ENCODE measurements at places on chromosomes 11 and 22.

- no peak for DNase-seq
Observed at GRCh38 chr11:8834379-8834778, 76.6 kb upstream of the AKIP1 start.

- DNase-seq, result no peak
Observed at GRCh38 chr11:58919561-58919960, 19.7 kb upstream of the GLYATL1 start.

DNA sequence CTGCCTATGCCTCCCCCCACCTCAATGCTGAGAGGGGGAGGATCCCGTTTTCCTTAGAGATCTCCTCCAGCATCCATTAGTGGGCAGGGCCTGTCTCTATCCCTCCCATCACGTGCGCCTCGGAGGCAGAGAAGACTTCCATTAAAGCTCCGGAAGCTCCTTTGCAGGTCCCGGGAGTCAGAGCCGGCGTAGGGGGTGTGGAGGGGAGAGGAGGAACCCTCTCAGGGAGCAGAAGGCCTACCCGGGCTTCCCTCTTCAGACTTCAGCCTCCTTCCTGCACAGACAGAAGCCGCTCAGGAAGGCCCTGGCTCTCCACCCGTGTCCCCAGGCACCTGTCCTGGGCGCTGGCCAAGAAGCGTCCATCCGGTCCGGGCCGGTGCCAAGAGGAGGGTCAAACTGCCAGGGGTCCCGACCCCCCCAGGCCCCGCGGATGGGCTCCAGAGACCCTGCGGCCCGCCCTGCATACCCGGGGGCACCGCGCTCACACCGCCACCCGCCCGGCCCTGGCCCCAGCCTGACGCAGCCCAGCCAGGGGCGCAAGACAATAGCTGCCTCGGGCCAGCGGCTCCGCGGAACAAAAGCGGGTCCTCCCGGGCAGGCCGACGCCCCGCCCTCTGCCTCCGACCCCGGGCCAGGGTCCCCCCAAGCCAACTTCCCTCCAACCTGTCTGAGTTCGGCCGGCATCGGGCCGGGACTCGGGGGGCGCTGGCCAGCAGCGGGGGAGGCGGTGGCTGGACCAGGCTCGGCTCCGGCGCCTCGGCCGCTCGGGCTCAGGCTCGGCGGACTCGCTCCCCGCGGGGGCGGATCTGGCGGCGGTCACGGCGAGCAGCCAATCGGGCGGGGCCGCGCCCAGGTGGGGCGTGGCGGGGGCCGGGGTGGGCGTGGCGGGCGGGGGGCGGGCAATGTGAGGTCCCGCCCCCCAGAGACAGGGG lies 29.9 kb downstream of the ARVCF start:
- peak; percentile 84 for DNase-seq

DNA sequence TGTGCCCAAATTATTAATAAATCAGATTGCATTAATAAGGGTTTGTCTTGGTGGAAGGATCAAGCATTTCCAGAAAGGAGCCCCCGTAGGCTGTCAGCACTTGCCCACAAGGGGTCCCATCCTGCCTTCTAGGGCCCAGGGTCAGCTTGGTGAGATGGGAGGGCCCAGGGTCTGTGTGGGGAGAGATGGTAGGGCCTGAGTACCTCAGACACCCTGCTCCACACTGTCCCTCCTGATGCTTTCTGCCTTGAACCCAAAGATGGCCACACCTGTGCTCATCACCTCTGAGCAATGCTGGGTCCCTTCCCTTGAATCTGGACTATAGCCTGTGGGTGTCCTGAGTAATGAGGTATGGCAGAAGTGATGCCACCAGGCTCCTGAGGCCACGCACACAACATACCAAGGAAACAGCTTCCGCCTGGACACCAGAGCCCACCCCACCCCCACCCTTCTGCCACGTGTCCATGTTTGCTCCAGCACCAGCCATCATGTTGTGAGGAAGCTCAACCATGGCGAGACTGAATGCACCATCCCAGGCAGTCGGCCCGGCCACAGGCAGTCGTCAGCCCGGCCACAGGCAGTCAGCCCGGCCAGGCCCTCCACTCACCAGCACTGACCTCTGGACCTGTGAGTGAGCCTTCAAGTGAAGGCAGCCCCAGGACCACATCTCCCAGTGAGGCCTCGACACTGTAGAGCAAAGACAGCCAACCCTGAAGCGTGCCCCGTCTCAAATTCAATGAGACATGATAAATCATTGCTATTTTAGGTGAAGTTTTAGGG lies 6.8 kb downstream of the BET1L start:
- DNase-seq, result no peak

- no peak for DNase-seq
Observed at GRCh38 chr11:110000850-110001249, 92.3 kb upstream of the ZC3H12C start.

GRCh38 chr11:96015906-96016565 lies 92.1 kb upstream of the MTMR2 start:
- DNase-seq, result no peak

DNA sequence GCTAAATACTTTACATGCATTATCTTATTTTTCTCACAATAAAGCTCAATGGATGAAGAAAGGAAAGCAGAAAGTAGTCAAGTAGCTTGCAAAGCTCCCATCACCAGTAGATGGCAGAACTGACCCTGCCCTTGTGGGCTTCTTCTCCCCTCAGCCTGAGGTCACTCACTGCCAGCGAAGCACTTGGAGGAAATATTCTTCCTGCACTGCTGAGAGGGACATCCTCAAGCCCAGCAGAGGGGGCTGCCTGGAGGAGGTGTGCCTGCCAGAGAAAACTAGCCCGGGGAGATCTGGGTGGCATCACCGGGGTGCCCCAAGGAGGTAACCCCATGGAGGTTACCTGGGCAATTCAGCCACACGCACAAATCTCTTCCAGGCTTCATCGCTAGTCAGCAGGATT lies 6.6 kb downstream of the APOL4 start:
- DNase-seq, result peak; percentile 75

- peak; percentile 13 for DNase-seq
Observed at GRCh38 chr22:32674925-32675825, 126.3 kb upstream of the TIMP3 start.

- no peak for DNase-seq
Observed at GRCh38 chr11:116061322-116061721, 557.1 kb upstream of the CADM1 start.

DNA sequence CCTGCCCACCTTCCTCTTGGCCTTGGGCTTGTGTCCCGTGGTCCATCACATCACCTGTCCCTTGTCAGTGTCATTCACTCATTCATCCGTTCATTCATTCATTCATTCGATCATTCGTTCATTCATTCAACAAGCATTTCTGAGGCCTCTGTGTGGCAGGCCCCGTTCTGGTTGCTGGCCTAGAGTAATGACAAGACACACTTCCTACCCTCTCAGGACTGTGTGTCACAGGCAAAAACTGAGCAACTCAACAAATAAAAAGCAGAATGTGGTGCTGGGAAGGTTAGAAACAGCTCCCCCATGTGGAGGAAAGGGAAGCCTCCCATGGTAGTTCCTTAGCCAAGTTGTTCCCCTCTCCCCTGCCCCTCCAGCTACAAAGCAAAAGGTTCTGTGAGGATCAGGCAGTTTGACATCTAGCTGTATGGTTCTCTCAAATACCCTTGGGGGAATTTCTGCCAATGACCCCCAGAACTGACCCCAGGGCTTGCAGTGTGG lies 1.6 kb upstream of the OMP start:
- peak; percentile 38 for DNase-seq

DNA sequence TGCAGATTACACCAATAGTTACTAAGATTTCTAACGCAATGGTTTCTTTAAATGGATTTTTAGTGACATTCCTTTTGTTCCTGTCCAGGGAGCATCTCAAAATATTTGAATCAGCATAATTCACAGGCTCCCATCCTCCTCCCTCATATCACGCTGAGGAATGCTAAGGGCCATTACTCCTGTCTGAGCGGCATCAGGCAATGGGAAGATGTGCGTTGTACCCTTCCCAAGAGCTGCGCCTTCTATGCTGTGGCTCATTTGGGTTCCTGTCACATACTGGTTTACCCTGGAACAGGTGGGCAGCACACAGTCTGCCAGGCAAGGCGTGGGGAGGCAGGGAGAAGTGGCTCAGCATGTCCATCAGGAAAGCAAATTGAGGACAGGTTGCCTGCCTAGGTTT lies 121.9 kb downstream of the DBX1 start:
- no peak for DNase-seq

GRCh38 chr11:72605973-72606747 lies 68.1 kb downstream of the PDE2A start:
- no peak for DNase-seq

- no peak for DNase-seq
Observed at GRCh38 chr11:61477126-61477525, 31.4 kb upstream of the LRRC10B start.

DNA sequence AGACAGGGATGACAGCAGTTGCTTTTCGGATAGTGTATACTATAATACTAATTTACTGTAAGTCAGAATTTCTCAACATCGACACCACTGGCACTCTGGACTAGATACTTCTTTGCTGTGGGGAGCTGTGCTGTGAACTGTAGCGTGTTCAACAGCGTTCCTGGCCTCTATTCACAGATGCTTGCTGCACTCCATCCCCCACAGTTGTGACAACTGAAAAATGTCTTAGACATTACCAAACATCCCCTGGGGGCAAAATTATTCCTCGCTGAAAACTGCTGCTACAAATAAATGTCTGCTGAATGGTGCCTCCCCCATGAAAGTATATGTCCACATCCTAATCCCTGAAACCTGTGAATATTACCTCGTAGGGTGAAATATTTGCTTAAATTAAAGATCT lies 7.5 kb upstream of the SLC15A3 start:
- DNase-seq, result no peak

DNA sequence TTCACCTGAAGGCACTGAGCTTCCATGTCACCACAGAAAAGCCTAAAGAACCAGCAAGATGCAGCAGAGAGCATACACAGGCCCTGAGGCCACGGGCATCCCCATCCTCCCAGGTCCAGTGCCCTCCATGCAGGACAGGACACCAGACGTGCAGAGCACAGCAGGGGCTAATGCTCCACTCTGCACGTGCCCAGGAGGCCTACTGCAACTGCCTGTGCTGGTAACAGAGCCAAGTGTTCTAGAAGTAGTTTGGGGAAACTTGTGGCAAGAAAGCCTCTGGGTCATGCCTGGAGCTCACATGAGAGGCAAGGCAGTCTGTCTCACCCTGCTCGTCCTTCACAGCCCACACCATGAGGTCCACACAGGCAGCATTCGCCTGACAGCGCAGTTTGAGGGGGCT lies 30.7 kb downstream of the SERPIND1 start:
- no peak for DNase-seq

GRCh38 chr11:134843020-134843419 lies 431.0 kb upstream of the B3GAT1 start:
- DNase-seq, result no peak

GRCh38 chr11:47775240-47775869 lies 8.2 kb upstream of the FNBP4 start:
- no peak for DNase-seq

- no peak for DNase-seq
Observed at GRCh38 chr11:122189229-122189628, 73.2 kb upstream of the BLID start.

DNA sequence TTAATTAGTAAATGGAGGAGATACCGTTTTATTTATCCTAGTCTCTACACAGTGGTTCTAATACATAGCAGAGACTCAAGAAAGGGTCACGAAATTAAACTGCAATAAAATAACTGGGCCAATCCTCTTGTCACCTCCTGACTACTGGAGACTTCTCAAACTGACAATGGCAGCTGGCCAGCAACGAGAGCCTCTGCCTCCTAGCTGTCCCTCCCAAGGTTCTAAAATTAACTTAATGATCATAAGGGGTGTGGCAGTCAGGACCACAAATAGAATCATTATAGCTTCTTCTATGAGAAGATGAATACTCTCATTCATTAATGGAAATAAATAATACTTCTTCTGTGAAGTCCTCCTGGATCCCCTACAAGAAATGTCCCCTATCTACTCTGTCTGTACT lies 63.8 kb upstream of the APOA1 start:
- no peak for DNase-seq

DNA sequence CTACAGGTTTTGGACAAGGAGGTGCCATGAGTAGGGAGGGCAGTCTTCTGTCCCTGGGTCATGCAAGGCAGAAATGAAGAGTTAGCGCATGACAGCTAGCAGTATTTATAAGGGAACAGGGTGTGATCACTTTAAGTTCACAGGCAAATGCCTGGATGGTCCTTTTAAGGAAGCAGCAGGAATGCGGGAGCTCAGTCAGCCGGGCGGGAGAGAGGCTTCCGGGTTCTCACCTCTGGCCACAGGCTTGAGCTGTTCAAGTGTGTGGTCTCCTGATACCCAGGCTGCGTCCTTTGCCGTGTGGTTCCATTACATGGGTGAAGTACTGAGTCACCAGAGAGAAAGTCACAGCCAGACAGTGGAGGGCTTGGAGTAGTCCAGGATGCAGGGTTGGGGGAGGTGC lies 105.4 kb downstream of the BCR start:
- no peak for DNase-seq

DNA sequence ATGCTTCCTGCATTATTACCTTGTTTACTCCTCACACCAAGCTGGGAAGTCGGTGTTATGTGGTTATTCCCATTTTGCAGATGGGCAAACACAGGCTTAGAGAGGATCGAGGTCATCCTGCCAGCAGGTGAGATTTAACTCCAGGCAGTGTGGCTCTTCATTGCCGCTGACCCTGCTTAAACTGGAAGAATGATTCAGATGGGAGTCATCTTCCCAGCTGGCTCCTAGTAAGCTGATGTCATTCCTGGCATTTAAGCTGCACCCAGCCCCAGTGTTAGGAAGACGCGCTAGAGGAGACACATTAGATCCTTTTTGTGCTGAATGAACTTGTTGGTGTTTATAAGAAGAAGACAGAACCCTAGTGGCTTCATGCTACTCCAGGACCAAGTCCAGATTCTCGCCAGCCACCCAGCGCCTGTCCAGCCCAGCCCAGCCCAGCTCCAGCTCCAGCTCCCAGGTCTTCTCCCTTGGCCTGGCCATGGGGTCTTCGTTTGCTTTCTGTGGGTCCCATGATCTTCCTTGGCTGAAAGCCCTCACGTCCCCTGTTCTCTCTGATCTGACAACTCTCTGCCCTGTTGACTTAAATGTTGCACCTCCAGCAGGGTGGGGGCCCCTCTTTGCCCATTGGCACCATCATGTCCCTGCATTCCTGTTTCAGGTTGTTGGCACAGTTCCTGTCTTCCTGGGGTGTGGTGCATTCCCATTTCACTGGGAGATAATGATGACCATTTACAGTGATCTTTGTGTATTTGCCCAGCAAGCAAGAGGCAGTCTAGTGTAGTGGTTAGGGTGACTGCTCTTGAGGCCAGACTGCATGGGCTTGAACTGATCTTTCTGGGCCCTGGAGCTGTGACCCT lies 13.6 kb downstream of the PARVB start:
- DNase-seq, result peak; percentile 82

DNA sequence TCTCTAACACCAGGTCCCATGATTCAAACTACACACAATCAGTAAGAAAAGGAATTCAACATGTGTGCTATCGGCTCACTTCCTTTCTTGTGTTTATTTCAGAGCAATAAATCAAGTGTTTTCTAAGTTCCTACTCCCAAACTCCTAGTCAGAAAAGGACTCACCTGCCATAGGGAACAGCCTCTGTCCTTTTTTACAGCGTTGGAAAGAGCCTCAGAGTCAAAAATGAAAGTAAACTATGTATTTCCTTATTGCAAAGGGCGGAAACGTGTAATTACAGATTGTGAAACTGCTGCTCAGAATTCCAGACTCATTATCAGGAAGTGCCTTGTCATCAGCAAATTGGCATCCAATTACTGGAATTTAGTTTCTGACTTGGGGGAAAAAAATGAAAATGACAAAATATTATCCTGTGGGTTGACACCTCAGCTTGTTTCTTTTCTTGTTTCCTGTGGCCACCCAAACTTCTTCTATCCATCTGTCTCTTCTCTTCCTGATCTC lies at the start of gene CASP4:
Gene CASP4 (minus strand): TSS at position 220 of the 501 bp plus-strand sequence. CDS start 49 bp downstream, at position 171.
- DNase-seq, result peak; percentile 94

GRCh38 chr22:27420817-27421361 lies 380.7 kb downstream of the MN1 start:
- no peak for DNase-seq

All from suppressor macrophage treated with lipopolysaccharide for 4 hours (primary cell).